Cerebellar cortex (tissue), 1 donor: ENCODE measurements at places on chromosomes 11 and 22.

- no peak for DNase-seq
These were observed 72.9 kb upstream of the EED start for GRCh38 chr11:86171627-86172026.

GRCh38 chr11:60950024-60950423 lies 2.0 kb downstream of the SLC15A3 start:
- no peak for DNase-seq

DNA sequence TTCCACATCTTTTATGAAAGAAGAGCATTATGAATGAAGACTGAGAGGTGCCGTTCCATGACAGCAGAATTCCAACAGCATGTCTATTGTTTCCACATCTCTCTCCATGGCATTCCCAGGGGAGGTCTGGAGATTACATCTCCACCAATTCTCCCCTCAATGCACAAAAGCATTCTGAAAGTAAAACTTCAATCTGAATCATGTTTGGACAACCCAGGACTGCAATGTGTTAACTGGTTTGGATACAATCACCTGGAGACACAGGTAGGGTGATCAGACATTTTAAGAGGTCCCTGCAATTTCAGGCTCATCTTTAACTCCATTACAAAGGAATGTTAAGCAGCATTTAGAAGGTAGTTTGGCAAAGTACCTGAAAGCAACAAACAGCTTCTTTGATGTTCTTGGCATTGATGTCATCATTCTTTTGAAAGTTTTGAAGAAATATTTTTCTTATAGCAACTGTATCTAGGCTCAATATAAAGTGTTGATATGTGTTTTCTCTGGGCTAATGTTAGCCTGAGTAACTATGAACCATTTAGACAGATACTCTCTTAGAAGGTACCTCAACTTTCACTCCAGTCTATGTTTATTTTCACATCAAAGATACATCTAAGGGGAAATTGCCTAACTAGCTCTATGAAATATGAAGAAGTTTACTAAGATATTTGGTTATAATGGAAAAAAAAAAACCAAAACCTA lies 181.4 kb upstream of the MTMR2 start:
- no peak for DNase-seq

- no peak for DNase-seq
These were observed 5.2 kb upstream of the TFIP11 start for GRCh38 chr22:26517429-26517828.

DNA sequence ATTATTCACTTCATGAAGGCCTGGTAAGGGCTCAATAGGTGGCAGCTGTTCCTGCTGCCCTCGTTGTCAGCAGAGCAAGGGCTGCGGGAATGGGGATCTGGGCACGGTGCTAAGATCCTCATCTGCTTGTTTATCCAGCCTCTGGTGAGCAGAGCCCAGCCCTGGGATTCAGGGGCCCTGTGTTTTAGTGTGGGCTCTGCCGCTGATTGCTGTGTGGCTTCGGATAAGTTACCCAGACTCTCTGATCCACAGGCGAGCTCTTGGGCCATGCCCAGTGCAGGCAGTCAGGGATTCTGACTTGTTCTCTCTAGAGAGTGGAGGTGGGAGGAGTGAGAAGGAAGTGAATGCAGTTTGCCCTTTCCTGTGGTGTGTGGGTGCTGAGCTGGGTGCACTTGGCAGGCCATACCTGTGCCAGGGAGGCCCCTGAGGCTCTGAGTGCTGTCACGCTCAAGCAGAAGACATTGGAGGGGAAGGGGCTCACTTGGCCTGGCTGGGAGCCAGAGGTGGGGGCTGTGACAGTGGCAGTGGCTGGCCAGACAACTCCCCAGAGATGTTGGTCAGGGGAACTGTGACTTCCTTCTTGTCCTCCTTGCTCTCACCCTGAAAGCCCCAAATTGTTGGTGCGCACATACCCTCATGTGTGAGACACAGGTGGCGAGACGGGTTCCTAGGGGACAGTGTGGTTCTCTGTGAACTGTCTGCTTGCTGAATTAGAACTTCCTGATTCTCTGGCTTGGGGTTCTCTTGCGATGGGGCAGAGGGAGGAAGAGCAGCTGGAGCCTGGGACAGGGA lies 43.7 kb downstream of the CD82 start:
- DNase-seq = no peak
